ENCODE measurements at places on chromosomes 7 and 10. TPM values are rescaled to one million over a fixed set of nuclear protein-coding genes. Genes with fewer than 3 reads are reported as not detected.

The RBP3 gene
- not detected for total RNA-seq

The FAM25G gene
- total RNA-seq = not detected

DNA sequence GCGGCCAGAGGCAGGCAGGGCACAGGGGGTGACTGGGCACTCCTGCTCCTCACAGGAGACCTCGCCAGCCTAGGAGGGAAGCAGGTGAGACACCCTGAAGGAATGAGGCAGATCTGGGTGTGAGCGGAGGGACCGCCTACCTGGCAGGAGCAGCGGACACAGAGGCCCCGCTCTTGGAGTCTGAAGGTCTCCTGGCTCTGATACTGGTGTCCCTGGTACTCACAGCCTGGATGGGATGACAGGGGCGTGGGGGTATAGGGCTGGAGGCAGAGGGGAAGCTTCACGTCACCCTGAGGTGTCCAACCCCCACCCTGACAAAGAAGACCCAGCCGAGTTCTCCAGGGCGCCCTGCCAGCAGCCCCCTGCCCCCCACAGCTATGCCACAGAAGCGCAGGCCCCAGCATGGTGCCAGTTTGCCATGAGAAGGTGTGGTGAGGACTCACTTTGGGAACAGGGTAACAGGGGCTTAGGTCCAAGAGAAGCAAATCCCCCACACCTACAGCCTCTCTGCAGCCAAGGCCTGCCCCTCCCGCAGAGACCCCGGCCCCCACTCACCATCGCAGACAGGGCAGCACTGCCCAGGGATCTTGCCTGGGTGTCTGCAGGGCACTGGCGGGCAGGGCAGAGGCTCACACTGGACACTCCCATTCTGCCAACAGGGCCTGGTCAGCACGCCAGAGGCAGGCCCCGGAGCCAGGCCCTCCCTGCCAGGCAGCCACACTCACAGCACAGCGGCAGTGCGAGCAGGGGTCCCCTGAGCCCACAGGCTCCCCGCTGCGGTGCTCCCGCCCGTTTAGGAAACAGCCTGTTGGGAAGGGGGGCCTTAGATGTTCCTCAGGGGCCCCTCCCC is 17.0 kb downstream of the KCP start:
- peak; percentile 32 for DNase-seq

- DNase-seq = no peak
Measured at GRCh38 chr10:96501985-96502384, 11.7 kb downstream of the TLL2 start.

- no peak for DNase-seq
Measured at GRCh38 chr10:76581506-76582256, 1055.9 kb downstream of the KCNMA1 start.

GRCh38 chr7:89770161-89770560 is 384.1 kb upstream of the STEAP1 start:
- no peak for DNase-seq

DNA sequence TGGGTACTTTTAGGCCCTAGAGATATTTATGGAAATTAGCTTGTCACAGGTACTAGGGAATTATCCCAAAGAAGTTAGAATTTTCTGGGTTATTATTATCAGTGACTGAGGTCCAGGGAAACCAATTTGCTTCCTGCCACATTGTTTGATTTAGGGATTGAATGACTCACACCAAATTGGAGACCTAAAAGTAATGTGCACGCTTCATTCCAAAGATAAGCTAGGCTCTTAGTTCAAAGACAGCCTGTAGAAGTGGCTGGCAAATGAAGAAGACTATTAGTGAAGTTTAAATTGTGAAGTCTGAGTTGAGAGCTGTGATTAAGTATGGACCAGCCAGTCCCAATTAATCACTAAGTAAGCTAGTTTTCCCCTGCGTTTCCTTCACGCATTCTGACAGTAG is 188.1 kb upstream of the MYO3A start:
- DNase-seq = no peak

GRCh38 chr7:33903791-33904680 is 1.3 kb upstream of the BMPER start:
- DNase-seq = peak; percentile 73

DNA sequence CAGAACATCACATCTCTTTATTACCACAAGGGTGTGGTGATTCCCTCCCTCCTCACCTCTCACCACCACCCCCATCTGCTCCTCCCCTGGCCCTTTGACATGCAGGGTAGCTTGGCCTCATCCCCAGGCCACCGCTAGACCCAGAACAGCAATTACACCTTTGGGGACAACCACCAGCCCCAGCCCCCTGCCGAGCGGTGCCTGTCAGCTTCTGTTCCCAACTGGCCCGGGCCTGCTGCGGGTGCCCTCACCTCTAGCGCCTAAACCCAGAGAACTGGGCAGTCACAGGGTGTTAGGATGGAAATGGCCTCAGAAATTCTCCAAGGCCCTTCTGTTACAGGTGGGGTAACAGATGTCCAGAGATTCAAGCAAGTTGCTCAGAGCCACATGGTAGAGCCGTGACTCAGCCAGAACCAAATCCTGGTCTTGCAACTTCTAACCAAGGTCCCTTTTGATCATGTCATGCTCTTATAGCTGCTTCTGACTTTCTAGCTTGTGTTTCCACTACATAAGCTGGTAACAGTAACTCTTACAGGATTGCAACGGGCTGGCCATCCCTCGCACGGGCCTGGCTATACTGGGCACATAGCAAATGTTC is 78.0 kb downstream of the PRKAG2 start:
- peak; percentile 35 for DNase-seq

Data from Right ventricle myocardium superior (tissue), 1 donor.